ENCODE measurements at places on chromosomes 4 and X.

- DNase-seq: no peak
Observed at GRCh38 chrX:84729809-84730208, 227.6 kb upstream of the HDX start.

DNA sequence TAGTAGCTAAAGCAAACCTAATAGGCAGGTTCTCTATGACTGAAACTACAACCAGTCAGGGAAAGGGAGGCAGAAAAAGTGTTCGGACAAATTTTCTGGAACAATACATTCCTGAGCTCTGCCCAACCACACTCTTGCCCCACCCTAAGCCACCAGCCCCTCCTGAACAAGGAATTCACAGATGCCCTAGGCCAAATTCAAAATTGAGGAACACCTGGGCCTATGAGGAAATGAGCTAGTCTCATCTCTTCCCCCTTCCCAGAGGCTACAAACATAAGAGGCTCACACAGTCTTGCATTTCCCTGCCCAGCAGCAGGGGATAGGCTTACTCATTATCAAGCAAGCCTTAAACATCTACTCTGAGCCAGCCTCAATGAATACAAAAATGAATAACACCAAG lies 284.7 kb downstream of the ZNF674 start:
- no peak for DNase-seq

GRCh38 chrX:15664487-15665444 lies at the start of gene CLTRN:
TSS of gene CLTRN (minus strand) at chrX:15664805. CDS start at chrX:15664775, 30 bp downstream.
- DNase-seq: no peak

GRCh38 chr4:41315862-41316261 lies 59.1 kb downstream of the UCHL1 start:
- no peak for DNase-seq

GRCh38 chrX:13469963-13470684 lies 99.3 kb upstream of the EGFL6 start:
- DNase-seq: no peak

GRCh38 chr4:91302120-91302519 lies 1001.6 kb upstream of the GRID2 start:
- DNase-seq: no peak

DNA sequence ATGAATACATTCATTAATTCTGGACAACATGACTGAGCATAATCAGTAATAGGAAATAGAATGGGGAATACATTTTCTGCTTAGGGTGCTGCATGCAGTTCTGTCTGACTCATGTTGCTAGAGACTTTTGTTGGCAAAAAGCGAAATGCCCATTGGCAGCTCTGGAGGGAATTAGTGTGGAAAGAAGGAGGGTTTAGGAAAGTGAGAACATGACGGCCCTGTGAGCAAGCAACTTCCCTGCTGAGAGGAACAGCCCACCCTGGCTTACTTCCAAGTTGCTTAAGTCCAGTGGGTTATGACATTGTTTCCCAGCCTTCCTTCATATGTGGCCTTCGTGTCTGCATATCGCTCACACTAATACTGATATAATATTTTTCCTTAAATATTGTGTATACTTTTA lies 13.8 kb downstream of the MAD2L1 start:
- no peak for DNase-seq

DNA sequence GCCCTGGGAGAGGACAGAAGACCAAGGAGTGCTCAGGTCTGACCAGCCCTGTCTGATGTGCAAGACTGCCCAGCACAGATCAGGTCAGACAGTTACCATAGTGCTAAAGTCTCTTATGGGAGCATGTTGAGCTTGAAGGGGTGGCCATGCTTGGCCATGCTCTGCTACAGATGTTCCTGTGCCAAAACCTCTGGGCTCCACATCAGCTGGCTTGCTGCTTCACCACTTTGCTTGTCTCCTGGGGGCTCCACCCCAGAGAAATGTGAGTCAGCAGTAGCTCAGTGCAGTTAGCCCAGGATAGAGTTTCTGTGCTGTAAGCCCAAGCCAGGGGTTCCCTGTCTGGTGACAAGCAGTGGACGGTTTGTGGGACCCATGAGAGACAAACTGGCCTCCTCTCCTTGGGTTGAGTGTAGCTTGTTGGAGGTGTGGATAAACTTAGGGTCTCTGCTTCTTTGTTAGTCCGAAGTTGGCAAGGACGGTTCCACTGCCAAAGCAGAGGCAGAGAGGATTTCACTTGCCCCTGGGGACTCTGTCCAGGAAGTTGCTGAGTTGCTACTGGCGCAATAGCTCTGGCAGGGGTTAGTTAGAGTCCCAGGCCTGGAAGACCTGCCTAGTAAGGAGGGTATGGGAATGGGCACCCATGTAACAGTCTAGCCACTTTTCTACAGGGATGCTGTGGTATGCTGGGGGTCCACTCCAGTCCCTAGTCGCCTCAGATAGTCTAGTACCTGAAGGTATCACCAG lies 8.7 kb upstream of the TMSB15C start:
- no peak for DNase-seq

- peak; percentile 49 for DNase-seq
Observed at GRCh38 chr4:101345596-101346350, 1.6 kb downstream of the PPP3CA start.

GRCh38 chrX:111914398-111915090 lies 38.6 kb downstream of the TRPC5OS start:
- DNase-seq: no peak

GRCh38 chrX:45258731-45259402 lies 58.2 kb upstream of the DIPK2B start:
- DNase-seq: no peak

- DNase-seq: no peak
Observed at GRCh38 chrX:940691-941090, 271.8 kb downstream of the CRLF2 start.

GRCh38 chr4:86256086-86256485 lies 103.8 kb downstream of the MAPK10 start:
- DNase-seq: no peak

- peak; percentile 40 for DNase-seq
Observed at GRCh38 chr4:140252141-140252741, 98.3 kb upstream of the MAML3 start.

GRCh38 chr4:105059337-105059736 lies 87.3 kb upstream of the TET2 start:
- no peak for DNase-seq

DNA sequence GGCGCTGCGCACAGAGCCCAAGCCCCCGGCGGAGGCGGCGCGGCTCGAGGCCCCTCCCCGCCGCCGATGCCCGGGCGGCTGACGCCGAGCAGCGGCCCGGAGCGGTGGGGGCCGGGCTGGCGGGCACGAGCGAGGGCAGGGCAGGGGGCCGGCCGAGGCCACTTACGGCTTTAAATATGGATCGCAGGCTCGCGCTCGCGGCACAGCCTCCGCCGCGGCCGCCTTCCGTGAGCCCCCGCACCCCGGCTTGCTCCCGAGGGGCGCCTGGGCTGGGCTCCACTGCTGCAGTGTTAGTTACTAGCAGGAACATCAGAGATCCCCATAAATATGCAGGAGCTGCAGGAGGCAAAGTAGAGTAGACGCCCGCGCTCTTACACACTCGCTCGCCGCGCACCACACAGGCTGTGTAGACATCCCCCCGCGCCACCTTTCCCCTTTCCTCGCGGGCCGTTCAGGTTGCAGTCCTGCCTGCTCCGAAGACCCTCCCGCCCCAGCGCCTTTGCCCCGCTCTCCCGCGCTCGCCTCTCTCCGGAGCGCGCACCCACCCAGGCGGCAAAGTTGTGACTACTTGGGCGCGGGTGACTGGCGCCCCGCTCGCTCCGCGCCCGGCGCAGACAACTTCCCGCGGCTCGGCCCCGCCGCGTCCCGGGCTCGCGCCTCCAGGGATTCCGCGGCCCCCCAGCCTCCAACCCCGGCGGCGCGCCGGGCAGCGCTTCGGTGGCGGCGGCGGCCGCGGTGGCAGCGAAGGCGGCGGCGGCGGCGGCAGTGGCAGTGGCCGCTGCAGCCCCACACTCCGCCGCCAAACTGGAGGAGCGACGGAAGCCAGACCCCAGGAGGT lies 152.0 kb upstream of the SLC4A4 start:
- DNase-seq: no peak

DNA sequence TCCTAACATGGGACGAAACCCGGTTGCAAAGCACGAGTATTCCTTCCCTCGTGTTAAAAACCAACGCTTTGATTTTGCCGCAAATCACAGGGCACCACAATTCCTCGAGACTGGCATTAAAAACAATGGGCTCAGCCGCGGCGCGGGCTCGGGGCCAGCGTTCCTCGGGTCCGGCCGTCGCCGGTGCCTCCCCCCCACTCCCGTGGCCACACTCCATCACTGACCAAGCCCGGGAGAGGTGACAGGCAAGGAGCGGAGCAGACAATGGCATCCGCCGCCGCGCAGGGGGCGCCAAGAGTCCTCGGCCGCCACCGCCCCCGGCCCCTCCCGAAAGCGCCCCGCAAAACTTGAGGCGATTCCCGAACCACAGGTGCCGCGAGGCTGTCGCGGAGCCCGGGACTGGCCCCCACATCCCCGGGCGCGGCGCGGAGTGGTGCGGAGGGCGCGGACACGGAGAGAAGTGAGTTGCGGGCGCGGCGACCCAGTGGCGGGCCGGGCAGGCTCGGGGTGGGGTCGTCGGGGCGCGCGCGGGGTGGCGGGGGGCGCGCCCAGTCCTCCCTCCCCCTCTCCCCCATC lies 445 bp downstream of the AP1S2 start:
- DNase-seq: peak; percentile 39

- DNase-seq: no peak
Observed at GRCh38 chr4:123405267-123405865, 8.8 kb downstream of the SPRY1 start.

- DNase-seq: no peak
Observed at GRCh38 chr4:137124278-137124932, 407.9 kb downstream of the PCDH18 start.

DNA sequence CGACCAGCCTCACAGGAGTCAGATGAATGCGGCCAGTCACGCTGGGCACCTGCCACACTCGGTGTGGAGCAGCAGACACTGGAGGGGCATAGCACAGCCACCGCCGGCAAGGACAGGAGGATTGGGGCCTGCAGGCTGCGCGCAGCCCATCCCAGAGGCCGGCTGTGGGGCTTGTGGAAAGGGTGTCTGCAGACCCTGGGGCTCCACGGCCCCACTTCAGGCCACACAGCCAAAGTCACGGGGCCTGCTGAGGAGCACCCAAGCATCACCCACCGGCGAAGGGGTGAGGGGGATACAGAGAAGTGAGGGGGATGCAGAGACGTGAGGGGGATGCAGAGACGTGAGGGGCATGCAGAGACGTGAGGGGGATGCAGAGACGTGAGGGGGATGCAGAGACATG lies 70.1 kb downstream of the FAM53A start:
- DNase-seq: no peak

- DNase-seq: no peak
Observed at GRCh38 chrX:340641-341423, 22.2 kb upstream of the GTPBP6 start.

DNA sequence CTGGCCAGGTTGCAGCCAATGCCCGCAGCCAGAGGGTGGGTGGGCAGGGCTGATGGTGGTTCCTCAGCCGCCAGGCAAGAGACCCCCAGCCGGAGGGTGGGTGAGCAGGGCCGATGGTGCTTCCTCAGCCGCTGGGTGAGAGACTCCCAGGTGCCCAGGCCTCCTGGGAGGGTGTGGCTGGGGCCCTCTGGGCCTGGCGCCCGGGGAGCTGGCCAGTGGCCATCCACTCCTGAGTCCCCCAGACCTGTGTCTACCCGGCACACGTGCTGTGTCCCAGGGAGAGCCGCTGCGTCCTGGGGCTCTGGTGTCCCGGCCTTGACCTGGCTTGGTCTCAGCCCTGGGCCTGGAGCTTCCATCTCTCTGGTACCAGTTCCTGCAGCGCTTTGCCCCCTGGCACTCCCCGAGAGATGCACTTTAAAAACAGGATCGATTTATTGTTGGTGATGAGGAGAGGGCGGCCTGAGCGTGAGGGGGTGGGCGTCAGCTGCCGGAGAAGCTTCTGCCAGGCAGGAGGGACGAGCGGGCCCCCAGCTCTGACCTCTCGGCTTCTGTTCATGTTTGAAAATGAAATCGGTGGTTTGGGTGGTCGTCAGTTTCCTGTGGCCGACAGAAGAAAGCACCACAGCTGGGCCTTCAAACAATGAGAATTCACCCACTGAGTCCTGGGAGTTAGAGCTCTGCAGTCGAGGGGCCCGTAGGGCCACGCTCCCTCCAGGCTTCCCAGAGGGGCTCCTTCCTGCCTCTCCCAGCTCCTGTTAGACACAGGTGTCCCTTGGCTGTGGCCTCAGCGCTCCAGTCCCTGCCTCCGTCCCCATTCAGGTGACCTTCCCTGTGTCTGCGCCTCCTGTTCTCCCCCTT lies 6.5 kb downstream of the DOK7 start:
- no peak for DNase-seq

Measured in nucleus accumbens (tissue), 56 donors.